Urinary bladder (tissue), 4 donors: ENCODE measurements at places on chromosomes 5 and 9. TPM values are rescaled to one million over a fixed set of nuclear protein-coding genes. Genes with fewer than 3 reads are reported as not detected.

DNAH5 gene
- total RNA-seq: 0.48 TPM

IL5 gene
- total RNA-seq: not detected

SOHLH1 gene
- not detected for total RNA-seq

GRCh38 chr9:120257483-120257882 lies 322.5 kb downstream of the CDK5RAP2 start:
- DNase-seq: no peak

GRCh38 chr5:176736301-176736930 lies 73.9 kb upstream of the UNC5A start:
- no peak for DNase-seq

- no peak for DNase-seq
Observed at GRCh38 chr9:136565086-136565714, 19.4 kb upstream of the NOTCH1 start.

GRCh38 chr5:162174358-162174974 lies 106.9 kb downstream of the GABRG2 start:
- DNase-seq: no peak

GRCh38 chr5:130520211-130520610 lies 615.9 kb downstream of the CHSY3 start:
- no peak for DNase-seq

GRCh38 chr5:138964647-138965201 lies 89.6 kb upstream of the LRRTM2 start:
- DNase-seq: no peak

DNA sequence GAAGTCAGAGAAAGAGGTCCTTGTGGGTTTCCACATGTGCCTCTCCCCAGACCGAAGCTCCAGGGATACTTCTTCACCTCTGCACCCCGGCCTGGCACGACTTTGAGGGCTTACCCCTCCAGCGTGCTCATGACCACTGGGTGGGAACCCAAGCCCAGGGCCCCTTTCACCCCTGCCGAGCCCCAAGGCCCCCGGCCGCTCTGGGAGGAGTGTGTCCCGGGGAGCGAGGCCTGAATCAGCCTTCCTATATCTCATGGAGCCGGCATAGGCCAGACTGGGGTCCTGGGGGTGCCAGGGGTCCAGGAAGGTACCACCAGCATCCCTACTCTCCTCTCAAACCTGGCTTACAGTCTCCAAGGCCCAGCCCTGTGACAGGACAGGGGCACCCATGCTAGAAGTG lies 17.1 kb downstream of the TERT start:
- no peak for DNase-seq
